ENCODE measurements at places on chromosomes 3 and 15.

DNA sequence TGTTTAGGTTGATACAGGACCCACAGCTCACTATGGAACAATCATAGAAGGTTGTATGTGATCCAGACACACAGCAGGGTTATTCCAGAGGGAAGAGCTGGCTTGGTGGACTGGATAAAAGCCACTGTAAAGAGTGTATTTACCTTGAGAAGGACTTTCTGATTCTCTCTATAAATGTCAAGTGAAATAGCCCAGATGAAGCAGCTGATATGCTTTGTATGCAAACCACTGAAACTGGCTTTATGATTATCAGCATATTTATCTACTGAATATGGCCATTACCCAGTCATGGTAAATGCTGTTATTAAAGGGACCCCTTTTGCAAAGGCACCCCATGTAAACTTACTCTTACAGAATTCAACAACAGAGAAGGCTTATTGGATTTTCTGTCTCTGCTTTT lies 28.1 kb downstream of the C3orf80 start:
- DNase-seq = no peak

GRCh38 chr15:89512631-89513030 lies 16.2 kb upstream of the RHCG start:
- DNase-seq = no peak

- DNase-seq = no peak
These were observed 78.6 kb upstream of the ROBO2 start for GRCh38 chr3:76961284-76961683.

- no peak for DNase-seq
These were observed 50.3 kb downstream of the SERPINI1 start for GRCh38 chr3:167785790-167786189.

DNA sequence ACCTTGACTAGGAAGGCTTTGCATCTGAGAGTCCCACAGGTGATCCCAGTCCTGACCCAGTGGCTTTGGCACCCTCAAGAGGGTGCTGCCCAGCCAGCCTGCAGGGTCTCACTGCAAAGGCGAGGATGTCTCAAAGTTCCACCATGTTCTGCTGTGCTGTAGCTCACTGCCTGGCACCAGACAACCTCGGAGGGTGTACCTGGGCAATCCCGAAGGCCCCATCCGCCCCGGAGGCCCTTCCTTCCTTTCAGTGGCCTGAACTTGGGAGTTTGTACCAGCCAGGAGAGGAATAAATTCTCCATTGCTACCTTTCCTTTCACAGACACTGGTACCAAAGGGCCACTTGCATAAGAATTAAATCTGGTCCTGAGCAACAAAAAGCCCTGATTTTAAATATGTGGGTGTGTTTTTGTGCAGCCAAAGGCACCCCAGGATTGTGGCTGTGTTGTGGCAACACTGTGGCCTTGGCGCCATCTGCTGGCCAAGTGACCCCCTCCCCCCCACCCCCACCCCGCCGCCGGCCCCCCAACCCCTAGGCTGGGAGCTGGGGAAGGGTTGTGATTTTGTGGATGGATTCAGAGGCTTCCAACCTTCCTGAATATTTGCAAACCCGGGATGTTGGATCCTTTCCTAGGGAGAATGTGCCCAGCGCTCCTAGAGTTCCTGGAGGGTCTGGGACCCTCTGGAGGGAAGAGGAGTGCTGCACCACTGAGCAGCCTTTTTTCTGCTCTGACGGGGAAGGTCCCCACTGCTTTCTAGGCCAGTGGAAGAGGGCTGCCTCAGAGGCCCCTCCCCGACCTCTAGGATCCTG lies 9.7 kb upstream of the PTPN23 start:
- no peak for DNase-seq

- DNase-seq = no peak
These were observed 31.9 kb downstream of the STARD5 start for GRCh38 chr15:81291916-81292522.

DNA sequence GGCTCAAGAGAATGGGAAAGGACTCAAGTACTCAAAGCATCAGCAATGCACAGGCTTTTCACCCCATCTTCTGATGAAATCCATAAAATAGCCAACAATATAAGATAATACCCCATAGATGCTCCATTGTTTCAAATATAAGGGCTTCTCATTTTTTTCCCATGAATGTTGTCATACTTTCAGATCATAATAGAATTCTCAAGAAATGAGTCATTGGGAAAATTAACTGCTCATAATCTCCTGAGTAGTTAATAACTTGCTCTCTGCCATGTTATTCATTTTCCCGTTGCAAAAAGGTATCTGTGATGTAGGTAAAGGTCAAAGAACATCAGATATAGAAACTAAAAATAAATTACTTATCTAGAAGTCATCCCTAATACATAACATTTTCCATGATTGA lies 121.9 kb downstream of the NSUN3 start:
- DNase-seq = no peak
